ENCODE measurements at places on chromosomes 6 and 20.

DNA sequence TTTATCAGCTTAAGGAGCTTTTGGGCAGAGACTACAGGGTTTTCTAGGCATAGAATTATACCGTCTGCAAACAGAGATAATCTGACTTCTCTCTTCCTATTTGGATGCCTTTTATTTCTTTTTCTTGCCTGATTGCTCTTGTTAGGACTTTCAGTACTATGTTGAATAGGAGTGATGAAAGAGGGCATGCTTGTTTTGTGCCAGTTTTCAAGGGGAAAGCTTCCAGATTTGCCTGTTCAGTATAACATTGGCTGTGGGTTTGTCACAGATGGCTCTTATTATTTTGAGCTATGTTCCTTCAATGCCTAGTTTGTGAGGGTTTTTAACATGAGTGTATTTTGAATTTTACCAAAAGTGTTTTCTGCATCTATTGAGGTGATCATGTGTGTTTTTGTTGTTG, 192.8 kb upstream of the PHACTR1 start:
- no peak for DNase-seq

DNA sequence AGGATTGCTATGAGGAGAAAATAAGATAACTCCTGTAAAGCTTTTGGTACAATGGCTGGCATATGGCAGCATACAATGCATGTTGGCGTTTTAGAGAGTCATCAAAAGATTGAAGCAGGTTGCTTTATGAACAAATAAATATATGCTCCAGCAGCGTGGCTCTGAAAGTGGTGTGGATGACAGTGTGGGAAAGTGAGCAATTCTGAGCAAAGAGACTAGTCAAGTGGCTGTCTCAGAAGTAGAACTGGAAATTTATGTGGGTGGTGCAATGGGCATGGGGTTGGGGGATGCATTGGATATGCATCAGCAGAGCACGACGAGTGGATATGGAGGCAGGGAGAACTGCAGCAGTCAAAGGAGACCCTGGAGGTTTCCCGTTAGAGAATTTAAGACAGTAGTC, 66.2 kb upstream of the PHACTR2 start:
- no peak for DNase-seq

- DNase-seq, result no peak
These were observed 9.2 kb upstream of the HLA-DOB start for GRCh38 chr6:32825966-32826365.

DNA sequence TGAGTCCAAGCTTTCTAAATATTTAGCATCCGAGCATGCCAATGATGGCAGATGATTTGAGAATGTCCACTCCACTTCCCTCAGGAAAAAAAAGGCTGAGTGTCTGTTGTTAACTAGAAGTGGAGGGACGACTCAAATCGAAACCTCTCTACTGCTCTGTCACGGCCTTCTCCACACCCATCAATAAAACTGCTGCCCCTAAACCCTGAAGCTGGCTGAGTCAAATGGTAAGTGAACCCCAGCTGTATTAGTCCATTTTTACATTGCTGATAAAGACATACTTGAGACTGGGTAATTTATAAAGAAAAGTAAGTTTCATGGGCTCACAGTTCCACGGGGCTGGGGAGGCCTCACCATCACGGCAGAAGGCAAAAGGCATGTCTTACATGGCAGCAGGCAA, 707.0 kb downstream of the QKI start:
- DNase-seq, result no peak

DNA sequence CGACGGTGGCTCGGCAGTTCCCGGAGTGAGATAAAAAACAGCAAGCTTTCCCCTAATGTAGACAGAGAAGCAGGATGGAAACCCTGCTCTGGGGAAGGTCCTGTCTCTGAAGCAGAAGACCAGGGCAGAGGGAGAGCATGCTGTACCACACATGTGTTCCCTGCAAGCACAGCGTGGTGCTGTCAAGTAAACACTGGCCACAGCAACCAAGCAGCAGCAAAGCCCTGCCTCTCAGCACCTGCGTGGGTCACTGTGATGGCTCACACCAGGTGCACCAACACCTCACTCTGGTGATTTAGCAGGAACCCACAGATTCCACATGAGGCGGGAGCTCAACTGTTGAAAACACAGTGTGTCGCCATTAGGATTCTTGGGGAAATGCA, 65.2 kb upstream of the TXNDC5 start:
- DNase-seq, result no peak

GRCh38 chr6:1544000-1544399, 65.7 kb upstream of the FOXC1 start:
- DNase-seq, result no peak

DNA sequence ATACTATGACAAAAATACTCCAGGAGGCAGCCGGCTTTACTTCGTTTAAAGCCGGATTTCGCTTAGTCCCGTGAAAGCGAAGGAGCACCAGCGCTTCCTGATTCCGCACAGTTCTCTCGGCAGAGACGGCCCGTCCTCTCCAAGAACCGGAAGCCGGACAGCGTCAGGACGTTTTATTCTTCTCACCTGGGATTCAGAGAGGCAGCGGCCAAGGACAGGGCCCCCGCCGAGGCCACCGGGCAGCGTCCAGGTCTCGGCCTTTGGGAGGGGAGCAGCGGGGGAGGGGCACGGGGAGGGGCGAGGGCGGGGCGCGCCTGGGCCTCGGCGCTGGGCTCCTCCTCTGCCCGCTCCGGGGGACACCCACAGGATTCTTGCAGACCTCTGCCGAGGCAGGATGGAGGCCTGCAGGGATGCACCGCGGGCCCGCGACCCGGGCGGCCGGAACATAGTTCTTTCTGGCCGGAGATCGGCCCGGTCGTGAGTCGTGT, 2.8 kb upstream of the DIDO1 start:
- DNase-seq, result no peak

- no peak for DNase-seq
These were observed 12.1 kb upstream of the PFDN4 start for GRCh38 chr20:54195483-54196472.

DNA sequence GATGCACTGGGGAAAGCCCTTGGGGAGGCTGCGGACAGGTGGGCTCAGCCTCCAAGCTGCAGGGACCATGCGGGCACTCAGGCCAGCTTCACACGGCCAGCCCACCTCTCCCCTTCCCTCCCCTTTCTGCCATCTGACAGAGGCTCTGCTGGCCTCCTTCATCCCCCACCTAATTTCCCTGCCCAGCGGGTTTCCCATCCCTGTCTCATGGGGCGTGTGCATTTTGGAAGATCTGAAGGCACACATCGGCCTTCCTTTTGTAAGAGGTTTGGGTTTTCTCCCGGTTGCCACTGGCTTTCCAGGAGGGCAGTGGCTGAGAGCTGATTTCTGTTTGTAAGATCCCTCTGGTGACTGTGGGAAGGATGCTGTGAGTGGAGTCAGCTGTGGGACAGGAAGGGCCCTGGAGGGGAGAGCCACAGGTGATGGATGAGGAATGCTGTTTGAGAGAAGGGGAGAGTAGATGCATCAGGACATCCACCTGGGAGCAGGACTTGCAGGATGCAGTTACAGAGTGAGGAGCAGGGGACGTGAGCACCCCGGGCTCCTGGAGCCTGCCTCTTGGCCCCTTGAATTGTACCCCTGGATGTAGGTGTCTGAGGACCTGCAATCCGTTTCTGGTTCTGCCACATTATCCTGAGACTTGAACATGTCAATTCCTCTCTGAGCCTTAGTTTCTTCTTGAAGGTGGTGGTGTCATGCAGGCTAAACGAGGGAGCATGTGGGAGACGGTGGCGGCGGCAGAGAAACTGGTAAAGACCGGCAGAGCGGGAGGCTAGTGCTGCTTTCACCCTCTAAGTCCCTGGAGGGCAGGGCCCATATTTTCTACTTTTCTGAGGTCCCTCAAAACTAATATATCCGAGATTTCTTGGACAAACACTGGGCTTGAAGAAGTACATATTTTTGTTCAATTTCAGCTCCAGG, 5.9 kb upstream of the TUBB1 start:
- DNase-seq, result no peak

- no peak for DNase-seq
These were observed 19.0 kb downstream of the TTPAL start for GRCh38 chr20:44494681-44495080.

DNA sequence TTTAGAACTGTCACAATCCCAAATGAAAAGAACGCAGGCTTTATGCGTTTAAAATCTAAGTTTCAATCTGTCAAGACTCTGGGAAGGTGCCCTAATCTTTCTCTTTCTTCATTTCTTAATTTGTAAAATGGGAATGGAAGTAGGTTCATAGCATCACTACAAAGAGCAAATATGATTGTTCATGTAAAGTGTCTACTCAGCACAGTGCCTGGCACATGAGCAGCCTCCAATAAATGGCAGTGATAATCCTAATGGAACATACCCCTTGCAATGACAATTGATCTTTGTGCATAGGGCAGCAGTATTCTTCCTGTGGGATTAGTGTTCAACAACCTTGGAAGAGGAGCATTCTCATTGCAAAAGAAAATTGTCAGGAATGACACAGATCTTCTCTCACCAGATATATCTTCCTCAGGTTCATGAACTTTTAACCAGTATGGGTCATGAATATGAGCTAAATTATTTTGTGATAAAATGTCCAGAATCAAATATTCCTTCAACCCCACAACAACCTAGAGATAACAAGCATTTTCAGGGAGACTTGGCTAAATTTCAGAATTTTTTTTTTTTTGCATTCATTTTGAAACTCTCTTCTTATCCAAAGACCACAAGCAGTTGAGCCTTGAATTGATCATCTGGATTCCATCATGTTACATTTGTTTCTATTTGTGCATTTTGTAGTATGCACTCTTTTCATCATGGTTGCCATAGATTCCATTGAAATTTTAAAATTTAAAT, 149.1 kb downstream of the TBX18 start:
- no peak for DNase-seq

DNA sequence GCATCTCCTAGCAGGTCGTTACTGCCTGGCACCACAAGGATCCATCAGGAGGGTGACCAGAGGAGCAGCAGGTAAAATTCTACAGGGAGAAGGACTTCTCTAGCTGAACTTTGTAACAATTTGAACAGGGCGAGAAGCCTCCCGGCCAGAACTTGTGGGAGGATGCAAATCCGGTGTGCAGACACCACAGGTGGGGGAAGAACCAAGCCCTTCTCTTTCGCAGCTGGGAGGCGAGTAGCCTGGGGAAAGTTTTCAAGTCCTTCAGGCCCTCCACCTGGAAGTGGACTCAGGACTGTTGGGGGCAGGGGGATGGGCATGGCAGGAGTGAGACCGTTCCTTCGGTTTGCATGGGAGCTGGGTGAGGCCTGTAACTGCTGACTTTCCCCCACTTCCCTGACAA, 42.7 kb upstream of the FAM210B start:
- no peak for DNase-seq

- no peak for DNase-seq
These were observed 31.9 kb downstream of the HUS1B start for GRCh38 chr6:624979-625378.

DNA sequence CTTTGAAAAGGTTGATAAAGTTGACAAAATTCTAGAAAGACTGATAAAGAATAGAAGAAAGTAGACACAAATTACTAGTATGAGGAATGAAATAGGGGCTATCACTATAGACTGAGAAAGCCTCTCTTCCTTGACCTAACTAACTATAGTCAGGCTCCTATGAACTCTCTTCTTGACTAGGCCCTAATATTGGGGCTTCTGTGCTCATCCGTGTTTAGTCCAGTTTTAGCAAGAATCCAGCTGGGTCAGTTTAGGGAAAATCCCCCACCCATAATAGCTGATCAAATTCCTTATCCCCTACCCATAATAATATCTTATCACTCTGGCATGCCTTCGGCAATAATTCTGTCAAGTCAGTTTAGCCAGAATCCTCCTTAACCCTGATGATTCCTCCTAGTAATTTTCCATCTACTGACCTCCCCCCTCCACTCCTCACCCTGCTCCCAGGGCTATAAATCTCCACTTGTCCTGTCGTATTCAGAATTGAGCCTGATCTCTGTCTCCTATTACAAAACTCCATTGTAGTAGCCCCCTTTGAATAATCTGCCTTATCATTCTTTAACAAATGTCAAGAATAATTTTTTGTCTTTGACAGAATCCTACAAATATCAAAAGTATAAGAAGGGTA, 138.1 kb downstream of the TFAP2A start:
- no peak for DNase-seq

DNA sequence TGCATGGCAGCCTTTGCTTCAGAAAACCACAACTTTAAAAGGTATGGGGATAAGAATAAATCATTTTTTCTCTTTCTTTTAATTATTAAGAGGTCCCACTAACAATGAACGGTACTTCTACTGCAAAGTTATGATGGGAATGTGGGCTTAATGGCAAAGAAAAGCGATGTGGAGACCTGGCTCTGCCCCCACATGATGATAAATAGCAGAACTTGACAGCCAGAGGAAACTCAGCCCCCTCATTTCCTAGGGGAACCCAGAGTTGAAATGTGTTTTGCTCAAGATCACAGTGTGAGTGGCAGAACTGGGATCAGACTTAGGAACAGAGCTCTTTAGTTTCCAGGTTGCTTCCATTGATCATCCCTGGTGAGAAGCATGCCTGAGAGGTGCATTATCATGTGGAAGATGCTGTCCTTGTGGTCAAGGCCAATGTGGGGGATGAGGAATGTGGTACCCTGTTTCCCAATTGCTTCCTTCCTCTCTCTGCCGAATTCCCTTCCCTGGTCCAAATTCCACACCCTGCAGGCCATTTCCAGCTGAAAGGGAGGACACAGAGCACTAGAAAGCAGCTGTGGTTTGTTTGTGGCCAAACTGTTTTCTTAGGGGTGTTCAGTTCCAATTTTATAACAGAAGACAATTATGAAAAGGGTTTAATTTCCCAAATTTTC, 66.0 kb downstream of the BACH2 start:
- no peak for DNase-seq

GRCh38 chr6:49898904-49899566, 32.7 kb upstream of the CRISP1 start:
- no peak for DNase-seq
